ENCODE measurements at places on chromosomes 7 and 10. TPM values are rescaled to one million over a fixed set of nuclear protein-coding genes. Genes with fewer than 3 reads are reported as not detected.

The LRMDA gene
- total RNA-seq, result 0.39 TPM

The MINDY3 gene
- 24.2 TPM for total RNA-seq

The TRIM73 gene
- total RNA-seq, result 0.08 TPM

The HGF gene
- 0.04 TPM for total RNA-seq

The ADARB2 gene
- total RNA-seq, result not detected

The BLNK gene
- 0.87 TPM for total RNA-seq

The ARID5B gene
- 10.4 TPM for total RNA-seq

The CD36 gene
- total RNA-seq, result 0.47 TPM

The VAX1 gene
- not detected for total RNA-seq

The PTPRZ1 gene
- 33.2 TPM for total RNA-seq

The KLLN gene
- 0.08 TPM for total RNA-seq

The AGR2 gene
- 2.2 TPM for total RNA-seq

The IGFBP3 gene
- total RNA-seq, result 1.0 TPM

The EIF3B gene
- total RNA-seq, result 121 TPM

Measured in hair follicular keratinocyte (primary cell).